ENCODE measurements at places on chromosomes 11 and 22. TPM values are rescaled to one million over a fixed set of nuclear protein-coding genes. Genes with fewer than 3 reads are reported as not detected.

GRCh38 chr22:47433627-47434026, 671.2 kb downstream of the TBC1D22A start:
- no peak for DNase-seq

The ZP1 gene
- total RNA-seq: not detected

DNA sequence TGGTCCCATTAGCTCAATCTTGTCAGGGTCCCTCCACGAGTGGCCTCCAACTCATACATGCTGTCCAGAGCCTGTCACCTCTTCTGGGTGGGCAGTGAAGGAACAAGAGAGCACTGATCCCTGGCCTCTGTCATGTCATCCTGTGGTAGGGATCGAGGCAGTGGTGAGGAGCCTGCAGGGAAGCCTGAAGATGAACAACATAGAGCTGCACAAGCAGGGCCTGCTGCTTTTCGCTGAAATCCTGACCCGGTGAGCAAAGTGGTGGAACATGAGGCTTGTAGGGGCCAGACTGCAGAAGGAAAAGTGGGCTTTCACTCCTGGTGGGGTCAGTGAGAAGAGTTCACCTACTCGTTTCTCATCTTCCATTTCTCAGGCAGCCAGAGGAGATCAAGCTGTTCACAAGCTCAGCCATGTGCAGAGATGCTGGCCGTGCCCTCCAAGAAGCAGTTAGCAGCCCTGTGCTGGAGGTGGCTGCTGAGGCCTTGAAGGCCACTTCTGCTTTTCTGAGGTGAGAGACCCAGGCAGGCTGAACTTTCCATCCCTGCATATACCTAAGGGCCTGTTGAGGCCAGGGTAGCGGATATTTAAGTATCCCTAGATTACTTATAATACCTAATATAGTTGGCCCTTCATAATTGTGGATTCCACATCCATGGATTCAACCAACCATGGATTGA, 32.9 kb downstream of the MEI1 start:
- no peak for DNase-seq

DNA sequence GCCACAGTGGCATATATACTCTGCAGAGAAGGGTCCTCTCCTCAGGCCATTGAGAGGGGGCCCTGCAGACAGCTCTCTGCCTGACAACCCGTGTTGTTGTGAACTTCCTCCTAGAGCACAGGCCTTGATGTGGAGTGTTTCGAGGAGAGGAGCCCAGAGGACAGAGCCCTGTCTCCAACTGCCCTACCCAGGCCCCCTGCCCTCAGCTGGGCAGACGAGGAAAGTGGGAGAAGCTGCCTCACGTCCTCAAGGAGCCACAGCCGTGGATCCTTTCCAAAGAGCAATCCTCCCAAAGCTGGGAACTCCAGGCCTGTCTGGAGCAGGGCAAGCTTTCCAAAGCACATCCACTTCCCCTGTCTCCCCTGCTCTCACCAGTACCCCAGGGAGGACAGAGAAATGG, 10.7 kb downstream of the LMO1 start:
- DNase-seq: peak; percentile 34

DNA sequence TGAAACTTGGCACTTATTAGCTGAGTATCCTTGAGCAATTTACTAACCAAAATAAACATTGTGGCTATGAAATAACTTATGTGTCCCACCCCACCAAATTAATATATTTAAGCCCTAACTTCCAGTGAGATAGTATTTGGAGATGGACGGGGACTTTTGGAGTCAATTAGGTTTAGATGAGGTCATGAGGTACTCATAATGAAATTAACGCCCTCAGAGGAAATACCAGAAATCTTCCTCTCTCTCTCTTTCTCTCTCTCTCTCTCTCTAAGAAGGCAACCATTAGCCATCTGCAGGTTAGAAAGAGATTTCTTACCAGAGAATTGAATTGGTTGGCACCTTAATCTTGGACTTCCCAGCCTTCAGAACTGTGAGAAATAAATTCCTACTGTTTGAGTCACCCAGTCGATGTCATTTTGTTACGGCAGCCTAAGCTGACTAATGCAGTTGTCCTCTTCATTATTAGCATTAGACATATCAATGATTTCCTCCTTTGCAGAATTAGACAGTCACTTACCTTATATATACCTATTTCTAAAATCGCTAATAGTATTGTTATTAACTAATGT, 1284.0 kb downstream of the FAM181B start:
- no peak for DNase-seq

GRCh38 chr11:11978792-11979487, 29.5 kb downstream of the DKK3 start:
- DNase-seq: peak; percentile 94

DNA sequence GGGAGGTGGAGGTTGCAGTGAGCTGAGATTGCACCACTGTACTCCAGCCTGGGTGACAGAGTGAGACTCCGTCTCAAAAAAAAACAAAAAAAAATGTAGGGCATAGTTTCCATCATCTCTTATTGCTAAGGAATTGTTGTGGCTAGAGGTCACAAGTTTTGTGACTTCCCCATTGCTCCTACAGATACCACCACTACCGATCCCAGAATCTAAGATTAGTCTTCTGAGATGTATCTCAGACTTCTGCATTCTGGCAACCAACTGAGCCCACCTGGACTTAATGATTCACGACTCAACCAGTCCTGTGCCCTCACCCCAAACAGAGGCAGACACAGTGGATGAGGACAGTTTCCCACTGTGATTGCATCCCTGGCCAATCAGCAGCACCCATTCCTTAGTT, 148.9 kb downstream of the NECTIN1 start:
- no peak for DNase-seq

DNA sequence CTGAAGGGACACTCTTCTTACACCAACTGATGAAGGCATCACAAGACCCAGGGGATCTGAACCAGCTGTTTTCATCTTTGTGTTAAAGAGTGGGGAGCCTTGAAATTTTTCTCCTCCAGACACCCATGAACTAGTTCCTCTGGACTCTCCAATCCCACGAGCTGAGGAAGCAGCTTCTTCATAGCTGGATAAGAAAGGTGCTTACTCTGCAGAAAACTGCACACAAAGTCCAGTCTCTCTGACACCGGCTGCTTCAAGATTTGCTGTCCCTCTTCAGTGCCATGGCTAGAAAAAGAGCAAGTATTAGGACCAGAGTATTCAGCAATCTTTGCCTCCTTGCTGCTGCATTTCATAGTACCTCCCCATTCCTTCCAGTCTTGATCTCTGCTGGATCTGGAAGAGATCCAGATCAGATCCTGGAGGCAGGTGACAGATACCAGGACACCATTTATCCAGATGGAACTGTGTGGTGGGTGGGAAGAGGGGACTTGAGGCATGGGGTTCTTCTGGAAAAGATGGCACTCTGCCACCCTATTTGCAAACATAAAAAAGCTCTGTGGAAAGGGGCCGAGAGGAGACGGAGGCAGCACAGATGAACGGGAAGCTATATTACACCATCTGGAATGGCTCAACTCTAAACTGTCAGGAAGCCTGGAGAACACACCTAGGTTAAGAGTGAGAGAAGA, 25.5 kb downstream of the IL18BP start:
- peak; percentile 54 for DNase-seq

The SART1 gene
- total RNA-seq: 33.8 TPM

DNA sequence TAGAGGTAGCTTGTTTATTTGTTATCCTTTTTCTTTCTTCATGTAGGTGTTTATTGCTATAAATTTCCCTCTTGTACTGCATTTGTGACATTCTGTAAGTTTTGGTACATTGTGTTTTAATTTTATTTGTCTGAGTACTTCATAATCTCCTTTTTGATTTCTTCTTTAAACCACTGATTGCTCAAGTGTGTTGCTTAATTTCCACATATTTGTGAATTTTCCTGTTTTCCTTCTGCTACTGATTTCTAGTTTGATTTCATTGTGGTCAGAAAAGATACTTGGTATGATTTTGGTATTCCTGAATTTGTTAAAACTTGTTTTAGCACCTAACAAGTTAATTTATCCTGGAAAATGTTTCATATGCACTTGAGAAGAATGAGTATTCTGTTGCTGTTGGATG, 15.1 kb downstream of the OR10V1 start:
- no peak for DNase-seq
